ENCODE measurements at places on chromosomes 6 and 20.
A peak's percentile ranks its signal among the peaks of the same experiment; 100 is the strongest.

- DNase-seq: peak; percentile 67
Measured at GRCh38 chr6:137811121-137811915, 55.7 kb upstream of the TNFAIP3 start.

DNA sequence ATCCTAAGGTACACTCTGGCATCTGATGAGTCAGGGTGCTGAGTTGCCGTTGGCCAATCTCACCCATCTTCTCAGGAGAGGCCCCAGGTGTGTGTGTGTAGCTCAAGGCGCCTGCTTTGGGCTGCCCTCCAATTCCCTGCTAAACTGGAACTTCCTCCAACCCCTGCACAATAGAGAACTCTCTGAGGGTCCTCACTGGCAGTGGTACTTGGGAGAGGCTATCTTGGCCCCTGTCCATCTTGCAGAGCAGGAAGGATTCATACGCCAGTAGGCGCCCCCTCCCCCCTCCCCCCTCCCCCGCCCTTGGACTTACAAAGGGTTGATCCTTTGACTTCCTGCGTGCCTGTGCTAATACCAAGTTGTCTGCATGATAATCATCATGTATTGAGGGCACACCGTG lies 173.6 kb downstream of the SASH1 start:
- DNase-seq: no peak

GRCh38 chr6:36800223-36801076 lies 38.8 kb downstream of the CPNE5 start:
- no peak for DNase-seq

DNA sequence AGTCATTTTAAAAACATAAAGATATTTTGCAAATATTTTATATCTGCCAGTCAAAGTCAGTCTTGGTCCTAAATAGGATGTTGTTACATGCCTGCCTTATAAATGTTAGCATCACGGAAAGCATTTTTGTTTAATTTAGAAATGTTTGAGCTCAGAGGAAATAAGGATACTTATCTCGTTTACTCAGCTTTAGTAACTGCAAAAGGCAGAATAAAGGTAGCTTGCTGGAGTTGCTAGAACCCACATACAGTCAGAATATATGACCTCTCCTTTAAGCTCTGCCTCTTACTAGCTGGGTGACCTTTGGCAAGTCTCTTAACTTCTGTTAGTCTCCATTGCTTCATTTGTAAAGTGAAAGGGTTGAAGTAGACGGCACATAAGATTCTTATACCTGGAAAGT lies 867.3 kb downstream of the KIF16B start:
- no peak for DNase-seq

- DNase-seq: no peak
Measured at GRCh38 chr6:15573384-15573783, 89.4 kb downstream of the DTNBP1 start.

- no peak for DNase-seq
Measured at GRCh38 chr6:150880336-150880735, 14.8 kb downstream of the MTHFD1L start.

GRCh38 chr6:167906899-167907298 lies 80.2 kb downstream of the AFDN start:
- no peak for DNase-seq
